ENCODE measurements at places on chromosomes 6 and 20. TPM values are rescaled to one million over a fixed set of nuclear protein-coding genes. Genes with fewer than 3 reads are reported as not detected.

Gene CRISP3
- 0.34 TPM for polyA plus RNA-seq

Gene FOXS1
- 6.4 TPM for polyA plus RNA-seq

Gene RIPOR2
- polyA plus RNA-seq = 7.1 TPM

Gene TFAP2D
- not detected for polyA plus RNA-seq

Gene FOXC1
- 79.8 TPM for polyA plus RNA-seq

Gene SOBP
- 14.1 TPM for polyA plus RNA-seq

Gene MCCD1
- 20.1 TPM for polyA plus RNA-seq
